ENCODE measurements at places on chromosomes 1 and 21.
A peak's percentile ranks its signal among the peaks of the same experiment; 100 is the strongest.

DNA sequence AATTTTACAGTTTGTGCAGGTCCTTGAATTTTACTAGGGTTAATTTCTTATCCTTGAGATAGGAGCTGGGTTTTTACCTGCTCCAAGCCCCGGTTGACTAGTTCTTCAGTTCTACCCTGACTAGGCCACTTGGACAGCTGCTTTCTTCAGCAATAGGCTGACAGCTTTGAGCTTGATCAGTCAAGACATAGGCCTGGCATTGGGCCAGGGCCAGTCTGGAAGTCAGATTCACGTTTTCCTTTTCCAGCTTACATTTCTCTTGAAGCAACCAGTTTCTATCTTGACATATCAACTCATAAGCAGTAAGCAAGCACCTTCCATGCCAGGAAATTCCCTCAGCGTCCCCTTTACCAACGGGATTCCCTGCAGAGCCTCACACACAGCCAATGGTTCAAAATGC, 63.7 kb upstream of the AJAP1 start:
- DNase-seq, result no peak

DNA sequence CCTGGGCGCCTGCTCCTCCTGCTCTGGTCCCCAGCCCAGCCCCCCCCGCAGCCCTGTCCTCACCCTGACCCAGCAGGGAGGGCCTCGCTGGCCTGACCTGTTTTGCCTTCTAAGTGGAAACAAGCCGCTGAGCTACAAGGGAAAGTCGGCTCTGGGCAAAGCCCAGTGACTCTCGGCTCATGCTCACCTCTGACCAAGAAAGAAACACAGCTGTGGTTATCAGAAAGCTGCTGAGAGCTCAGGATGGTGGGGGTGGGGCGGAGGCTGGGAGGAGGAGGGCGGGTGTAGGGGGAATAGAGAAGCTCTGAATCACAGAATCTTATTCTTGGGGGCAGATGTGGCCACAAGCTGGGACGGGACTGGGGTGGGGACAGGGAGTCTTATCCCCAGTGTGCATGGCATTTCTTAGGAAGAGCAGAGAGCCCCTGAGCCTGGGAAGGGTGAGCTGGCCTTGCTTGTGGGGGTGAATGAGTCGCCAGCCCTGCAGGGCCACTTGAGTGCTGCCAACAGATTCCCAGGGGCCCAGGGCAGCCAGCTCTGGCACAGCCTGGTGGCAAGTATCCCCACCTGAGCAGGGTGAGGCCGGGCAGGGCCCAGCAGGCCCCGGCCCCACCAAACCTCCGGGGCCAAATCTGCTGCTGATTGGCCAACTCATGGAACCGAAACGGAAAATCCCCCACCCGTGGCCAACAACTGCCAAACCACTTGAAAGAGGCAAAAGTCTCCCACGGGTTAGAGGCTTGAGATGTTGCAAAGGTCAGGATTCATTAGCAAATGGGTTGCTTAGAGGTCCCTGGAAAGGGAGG, 120.6 kb downstream of the SPSB1 start:
- DNase-seq, result peak; percentile 58

DNA sequence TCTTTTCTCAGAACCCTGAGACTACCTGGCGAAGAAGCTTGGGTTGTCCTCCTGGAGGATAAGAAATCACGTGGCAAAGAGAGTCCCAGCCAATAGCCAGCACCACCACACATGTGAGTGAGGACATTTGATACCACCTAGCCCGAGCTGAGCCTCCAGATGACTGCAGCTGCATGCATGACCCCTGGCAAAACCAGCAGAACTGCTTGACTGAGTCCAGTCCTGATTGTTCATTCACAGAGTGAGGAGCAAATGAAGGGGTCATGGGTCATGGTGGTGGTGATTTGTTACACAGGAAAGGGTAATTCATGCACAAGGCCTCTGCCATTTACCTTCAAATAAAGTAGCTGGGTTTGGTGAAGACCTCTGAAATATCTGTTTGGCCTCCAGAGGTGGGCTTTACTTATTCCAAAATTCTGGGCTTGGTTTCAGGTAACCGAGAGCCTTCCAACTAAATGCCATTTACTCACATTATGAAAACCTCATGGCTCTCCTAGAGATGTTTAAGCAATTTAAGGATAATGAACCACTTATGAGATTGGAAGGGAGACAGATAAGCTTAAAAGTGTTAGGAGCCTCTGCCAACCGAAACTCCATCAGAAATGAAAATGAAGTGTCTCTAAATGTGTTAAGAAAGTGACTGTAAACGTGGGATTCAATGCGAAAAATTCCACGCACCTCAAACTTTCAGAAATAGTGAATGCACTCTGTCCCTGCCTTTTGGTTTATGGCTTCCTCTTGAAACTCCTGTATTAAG, 163.3 kb downstream of the SLC35F3 start:
- no peak for DNase-seq

GRCh38 chr1:111274653-111275052, 16.0 kb upstream of the CHIA start:
- DNase-seq, result no peak

DNA sequence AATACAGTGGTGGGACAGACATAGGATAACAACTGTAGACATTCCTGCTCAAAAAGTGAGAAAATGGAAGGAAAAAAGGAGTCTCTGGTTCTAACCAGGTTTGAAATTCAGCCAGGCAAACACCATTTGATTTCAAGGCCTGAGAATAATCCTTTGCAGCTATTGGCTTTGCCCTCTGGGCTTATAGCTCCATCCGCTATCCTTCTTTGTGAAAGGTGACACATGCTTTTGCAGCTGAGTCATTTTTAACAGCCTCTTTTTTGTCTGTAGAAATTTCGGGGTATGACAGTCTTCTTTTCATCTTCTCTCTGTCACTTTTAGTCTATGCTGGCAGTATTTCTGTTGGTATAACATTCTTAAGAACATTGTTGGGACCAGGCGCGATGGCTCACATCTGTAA, 16.2 kb downstream of the SDHC start:
- DNase-seq, result no peak

DNA sequence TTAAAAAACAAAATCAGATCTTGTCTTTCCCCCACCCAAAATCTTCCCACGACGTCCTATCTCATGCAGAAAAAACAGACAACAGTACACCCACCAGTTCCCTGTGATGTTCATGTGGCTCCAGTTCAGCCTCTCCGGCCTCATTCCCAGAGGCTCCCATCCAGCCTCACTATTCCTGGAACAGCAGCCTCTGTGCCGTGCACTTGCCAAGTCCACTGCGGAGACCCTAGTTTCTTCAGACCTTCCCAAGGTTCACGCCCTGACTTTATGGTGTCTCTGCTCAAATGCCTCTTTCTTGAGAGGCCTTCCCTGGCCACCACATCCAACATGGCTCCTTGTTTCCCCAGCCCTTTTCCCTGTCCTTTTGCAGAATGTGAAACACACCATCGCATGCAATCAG, 106.3 kb upstream of the BACE2 start:
- DNase-seq, result no peak

- no peak for DNase-seq
These were observed 35.6 kb downstream of the ADARB1 start for GRCh38 chr21:45109831-45110492.

DNA sequence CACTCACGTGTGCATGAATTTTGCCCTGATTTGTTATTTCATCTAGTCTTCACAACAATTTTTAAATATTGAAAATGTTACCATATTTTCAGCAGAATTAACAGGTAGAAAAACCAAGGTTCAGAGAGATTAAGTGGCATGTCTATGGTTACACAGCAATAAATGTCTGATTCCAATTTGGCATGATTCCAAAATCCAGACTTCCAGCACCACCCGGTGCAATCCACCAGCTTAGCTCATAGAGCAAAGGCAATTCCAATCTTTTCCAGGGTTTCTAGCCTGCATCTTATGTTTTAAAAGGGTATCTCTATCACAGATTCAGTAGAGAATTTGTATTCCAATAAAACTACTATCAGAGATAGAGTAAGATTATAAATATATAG, 161.8 kb downstream of the TPR start:
- DNase-seq, result no peak

GRCh38 chr21:8993284-8993942, 1528.0 kb upstream of the TPTE start:
- no peak for DNase-seq

DNA sequence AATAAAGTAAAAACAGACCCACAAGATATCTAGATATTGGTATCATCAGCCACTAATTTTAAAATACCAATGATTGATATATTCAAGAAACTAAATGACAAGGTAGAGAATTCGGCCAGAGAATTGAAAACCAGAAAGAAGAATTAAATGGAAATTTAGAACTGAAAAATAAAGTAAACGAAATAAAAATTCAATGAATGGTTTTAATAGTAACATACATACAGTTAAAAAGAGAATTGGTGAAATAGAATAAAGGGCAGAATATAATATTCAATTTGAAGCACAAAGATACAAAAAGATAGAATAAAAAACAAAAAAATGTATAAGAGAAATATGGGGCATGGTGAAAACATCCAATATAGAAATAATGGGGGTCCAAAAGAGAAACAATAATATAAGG, 64.0 kb upstream of the GUCA2B start:
- no peak for DNase-seq

- no peak for DNase-seq
These were observed 217.5 kb upstream of the PLXNA2 start for GRCh38 chr1:208461680-208462079.

DNA sequence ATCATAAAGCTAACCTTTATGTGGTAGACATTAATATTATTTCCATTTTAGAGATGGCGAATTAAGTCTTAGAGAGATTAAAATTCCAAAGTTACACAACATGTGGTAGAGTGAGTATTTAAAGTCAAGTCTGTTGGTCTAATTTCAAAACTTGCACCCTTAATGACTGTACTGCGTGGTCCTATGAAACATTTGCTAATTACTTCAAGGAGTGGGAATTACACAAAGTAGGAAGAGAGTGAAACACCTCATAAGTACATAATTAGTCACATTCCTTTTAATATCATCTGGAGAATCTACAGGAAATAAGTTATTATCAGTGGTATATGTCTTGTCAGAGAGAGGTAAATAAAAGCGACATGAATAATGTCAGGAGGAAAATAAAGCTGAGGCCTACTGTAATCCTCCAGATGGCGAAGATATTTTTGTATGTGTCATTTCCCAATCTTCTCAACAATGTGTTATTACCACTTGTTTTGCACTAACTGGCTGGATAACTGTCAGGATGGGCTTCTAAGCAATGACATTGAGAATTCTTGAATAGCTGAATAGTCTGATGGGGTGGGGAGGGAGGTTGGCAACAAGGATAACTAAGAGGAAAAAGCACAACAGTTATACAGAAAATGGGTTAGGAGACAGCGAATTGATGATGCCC, 95.5 kb downstream of the TNFSF18 start:
- peak; percentile 96 for DNase-seq

DNA sequence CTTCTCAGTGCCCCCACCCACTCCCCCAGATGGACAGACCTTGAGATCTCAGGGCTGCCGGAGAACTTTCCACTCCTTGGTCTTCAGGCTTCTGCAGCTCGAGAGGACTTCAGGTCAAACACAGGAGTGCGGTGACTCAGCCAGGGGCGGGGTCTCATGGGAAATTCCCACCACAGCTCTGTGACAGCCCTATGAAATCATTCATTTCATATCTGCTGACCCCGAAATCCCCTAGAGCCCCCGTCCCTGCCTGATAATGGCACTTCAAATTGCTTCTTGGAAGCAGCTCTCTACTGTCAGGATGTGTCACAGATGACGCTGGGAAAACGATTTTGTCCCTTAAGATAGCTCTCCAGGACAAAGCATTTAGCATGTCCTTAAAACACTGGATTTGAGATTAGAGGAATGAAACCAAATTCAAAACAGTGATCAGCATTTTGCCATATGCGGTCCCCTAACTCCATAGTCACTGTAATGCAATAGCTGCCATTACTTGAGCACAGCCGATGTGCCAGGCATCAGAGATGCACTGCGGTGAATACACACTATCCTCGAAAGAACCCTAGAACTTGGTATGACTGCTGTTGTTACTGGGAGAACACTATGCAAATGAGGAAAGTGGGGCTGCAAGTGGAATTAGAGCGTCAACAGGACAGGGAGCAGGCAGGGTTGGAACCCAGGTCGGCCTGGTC, at the start of gene TNFRSF9:
Gene TNFRSF9, minus strand, starts transcription at position 95 of the 692 bp plus-strand sequence. CDS start 845 bp downstream, outside the sequence.
- no peak for DNase-seq

GRCh38 chr1:85371021-85371420, 93.9 kb downstream of the DDAH1 start:
- no peak for DNase-seq

DNA sequence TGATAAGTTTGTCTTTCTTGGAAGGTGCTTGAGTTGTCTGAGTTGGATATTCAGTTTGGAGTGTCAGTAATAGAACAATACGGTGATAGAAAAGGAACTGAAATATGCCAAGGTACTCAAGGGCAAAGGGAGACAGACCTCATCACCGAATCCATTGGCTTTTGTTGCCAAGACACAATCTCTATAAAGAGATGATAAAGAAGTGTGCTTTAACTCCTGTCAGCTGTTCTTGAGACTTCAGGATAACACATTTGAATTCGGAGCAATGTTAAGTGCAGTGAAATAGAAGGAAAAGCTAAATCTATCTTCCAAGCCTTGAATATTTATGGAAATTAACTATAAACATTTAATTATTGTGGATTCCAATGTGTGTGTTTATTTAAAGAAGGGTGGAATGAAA, 194.7 kb downstream of the DISC1 start:
- DNase-seq, result no peak

GRCh38 chr21:29419422-29419821, 120.7 kb downstream of the BACH1 start:
- no peak for DNase-seq

GRCh38 chr1:38127428-38127827, 80.8 kb upstream of the POU3F1 start:
- peak; percentile 27 for DNase-seq

- DNase-seq, result no peak
These were observed 37.5 kb downstream of the KCNQ4 start for GRCh38 chr1:40820911-40821693.

- DNase-seq, result no peak
These were observed 46.5 kb upstream of the PARP1 start for GRCh38 chr1:226454349-226454748.

GRCh38 chr1:67668660-67669059, 16.3 kb upstream of the GADD45A start:
- DNase-seq, result no peak

DNA sequence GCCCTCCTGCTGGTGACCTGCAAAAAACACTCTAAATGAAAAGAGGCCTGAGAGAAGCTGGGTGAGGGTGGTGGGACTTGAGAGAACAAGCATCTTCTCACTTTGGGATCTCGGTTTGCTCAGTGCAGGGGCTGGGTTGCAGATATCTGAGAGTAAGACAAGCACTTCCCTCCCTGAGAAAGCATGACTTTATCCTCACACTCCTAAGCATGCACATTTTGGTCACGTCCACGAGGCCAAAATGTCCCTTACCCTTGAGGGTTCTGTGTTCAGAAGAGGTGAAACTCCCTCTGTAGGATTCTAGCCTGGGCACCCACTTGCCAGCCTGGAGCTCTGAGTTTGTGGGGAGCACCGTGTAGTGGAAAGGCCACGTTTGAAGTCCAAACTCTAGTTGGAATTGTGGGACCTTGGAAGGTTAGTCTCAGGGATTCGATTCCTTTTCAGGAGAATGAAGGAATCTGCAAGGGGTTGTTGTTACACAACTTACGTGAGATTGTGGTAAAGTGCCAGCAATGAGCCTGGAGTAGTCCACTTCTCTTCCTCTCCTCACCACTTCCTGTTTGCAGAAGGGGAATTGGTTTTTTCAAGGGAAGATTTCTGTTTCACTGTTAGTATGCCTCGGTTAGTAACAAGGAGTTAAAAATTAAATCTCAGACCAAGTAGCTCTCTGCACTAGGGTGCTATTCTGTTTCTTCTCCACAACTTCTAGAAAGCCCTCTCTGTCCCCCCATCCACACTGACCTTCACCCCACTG, 3.0 kb downstream of the FCAMR start:
- no peak for DNase-seq

Measured in GM04503 (cell line).